HCT116 (cell line): ENCODE measurements at places on chromosomes 1 and 21.

DNA sequence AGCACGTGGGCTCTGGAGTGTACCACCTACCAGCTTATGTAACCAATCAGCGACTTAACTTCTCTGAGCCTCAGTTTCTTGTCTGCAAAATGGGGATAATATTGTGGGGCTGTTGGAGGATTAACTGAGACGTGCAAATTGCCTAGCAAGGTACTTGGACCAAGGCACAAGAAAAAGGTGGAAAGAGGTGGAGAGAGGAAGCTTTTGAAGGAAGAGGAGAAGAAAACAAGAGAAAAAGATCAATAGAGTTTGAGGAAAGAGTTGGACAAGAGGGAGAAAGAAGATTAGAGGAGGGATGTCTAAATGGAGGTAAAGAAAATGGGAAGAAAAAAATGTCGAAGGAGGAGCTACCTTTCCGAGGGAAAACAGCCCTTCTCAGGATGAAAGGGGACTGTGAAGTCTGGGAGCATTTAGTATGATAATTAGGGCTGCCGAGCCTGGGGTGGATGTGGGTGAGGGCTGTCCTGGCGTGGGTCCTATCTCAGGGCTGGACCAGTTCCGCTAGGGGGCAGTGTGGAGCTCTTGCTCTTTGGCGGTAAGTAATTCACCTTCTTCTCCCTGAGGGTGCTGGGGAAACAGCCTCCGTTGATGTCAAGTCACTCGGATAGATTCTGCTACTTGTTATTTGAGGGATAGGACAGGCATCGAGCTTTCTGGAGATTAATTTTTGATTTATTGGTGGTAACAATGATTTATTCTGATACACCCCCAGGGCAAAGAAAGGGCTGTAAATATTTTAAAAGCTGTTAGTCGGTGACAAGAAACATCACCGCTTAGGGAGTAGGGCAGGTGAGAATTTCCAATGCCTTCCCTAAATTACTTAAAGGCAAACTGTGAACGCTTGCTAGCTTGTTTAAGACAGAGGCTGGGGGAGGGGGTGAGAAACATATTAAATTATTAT lies 79.0 kb upstream of the NFASC start:
- peaks cover 26% of the 10 kb centered on the region; the same call in 1 of the 2 replicates for H3K27me3 ChIP-seq
- H3K4me1 ChIP-seq: no peaks in the 10 kb centered on the region
- DNase-seq: peak; percentile 72
- no peaks in the 10 kb centered on the region for H3K36me3 ChIP-seq
- H3K27ac ChIP-seq: no peak overlapping the region

- peaks cover 11% of the 10 kb centered on the region for H3K36me3 ChIP-seq
- H3K4me3 ChIP-seq: peak overlapping the region; percentile 83
- no peaks in the 10 kb centered on the region for H3K27me3 ChIP-seq
- H3K4me1 ChIP-seq: peaks cover 24% of the 10 kb centered on the region
- H3K27ac ChIP-seq: no peak overlapping the region
These were observed 1.6 kb downstream of the CPT2 start for GRCh38 chr1:53198241-53198651.

DNA sequence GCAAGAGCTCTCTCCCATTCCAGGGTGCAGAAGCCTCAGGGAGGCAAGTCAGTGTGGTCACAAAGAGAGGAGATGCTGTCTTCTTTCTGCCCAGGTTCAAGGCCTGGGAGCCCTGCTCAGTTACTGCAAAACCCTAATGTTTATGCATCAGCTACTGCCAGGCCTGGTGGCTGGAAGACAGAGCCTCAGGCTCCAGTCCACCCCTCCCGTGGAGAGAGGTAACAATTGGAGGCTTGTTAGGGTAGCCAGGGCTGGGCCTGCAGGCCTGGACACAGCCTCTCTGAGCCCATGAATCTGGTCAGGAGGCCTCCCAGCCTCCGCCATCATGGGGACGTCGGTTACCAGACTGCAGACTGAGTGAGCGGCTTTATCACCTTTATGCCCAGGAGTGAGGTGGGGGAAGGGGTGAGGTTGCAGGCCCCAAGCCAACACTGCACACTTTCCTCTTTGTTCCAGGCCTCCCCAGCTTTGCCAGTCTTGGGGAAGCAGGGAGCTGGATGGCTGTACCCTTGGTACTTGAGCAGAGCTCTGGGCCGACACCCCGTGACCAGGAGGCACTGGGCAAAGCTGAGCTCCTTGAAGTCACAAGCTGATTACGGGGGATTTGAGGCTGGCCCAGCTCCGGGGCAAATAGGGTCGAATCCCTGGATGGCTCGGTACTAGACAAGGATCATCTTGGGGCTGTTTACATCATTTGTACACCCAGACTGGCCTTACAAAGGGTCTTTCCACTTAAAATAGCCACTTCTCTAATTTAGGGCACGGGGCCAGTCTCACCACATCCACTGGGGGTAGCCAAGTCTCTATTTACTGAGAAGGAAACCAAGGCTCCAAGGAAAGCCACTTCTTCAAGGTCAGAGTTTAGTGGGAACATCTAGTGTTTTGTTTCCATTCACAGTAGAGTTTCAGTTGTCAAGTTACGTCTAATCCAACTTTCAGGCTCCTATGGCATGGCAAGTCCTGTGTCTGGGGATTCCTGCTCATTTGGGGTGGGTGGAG lies 5.2 kb downstream of the SLC2A1 start:
- peaks cover 85% of the 10 kb centered on the region for H3K4me1 ChIP-seq
- peak overlapping the region; percentile 55 for H3K27ac ChIP-seq
- no peak for DNase-seq
- no peaks in the 10 kb centered on the region; the same call in 1 of the 2 replicates for H3K36me3 ChIP-seq
- no peaks in the 10 kb centered on the region for H3K27me3 ChIP-seq

- no peaks in the 10 kb centered on the region for H3K36me3 ChIP-seq
- no peaks in the 10 kb centered on the region for H3K27me3 ChIP-seq
- DNase-seq: no peak
- peaks cover 22% of the 10 kb centered on the region for H3K4me1 ChIP-seq
- no peak overlapping the region for H3K4me3 ChIP-seq
These were observed 60.3 kb downstream of the SLX9 start for GRCh38 chr21:44999972-45000636.

GRCh38 chr1:58845942-58846341 lies 62.1 kb upstream of the JUN start:
- no peaks in the 10 kb centered on the region for H3K36me3 ChIP-seq
- H3K4me3 ChIP-seq: no peak overlapping the region
- no peak overlapping the region for H3K27ac ChIP-seq
- DNase-seq: no peak

DNA sequence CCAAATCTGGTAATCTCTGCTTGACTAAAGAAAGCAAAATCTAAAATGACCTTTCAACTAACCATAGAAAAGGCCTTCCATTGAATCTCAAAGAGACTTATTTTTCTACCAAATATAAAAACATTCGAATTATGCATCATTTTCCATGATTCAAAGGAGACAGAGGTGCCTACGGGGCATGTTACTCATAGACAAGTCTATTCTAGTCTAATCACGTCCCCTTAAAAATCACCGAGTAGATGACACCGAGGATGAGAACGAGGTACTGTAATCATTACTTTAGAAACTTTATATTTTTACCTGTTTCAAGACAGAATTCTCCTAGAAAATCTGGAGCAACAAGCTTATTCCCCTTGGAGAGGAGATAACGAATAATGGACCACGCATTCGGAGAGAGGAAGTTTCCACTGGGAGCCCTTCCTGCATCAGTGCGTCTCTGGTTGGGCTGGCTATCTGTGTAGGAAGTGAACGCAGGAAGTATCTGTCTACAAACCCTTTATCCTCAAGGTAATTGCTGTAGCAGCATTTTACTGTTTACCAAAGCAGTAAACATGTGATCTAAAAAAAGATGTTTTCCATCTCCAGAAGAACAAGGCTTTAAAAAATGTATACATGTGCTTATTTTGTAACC lies 9.5 kb downstream of the ERG start:
- no peak for DNase-seq
- no peak overlapping the region for H3K27ac ChIP-seq
- no peaks in the 10 kb centered on the region for H3K36me3 ChIP-seq
- H3K4me1 ChIP-seq: no peaks in the 10 kb centered on the region
- H3K27me3 ChIP-seq: peaks cover 42% of the 10 kb centered on the region
